ENCODE measurements at places on chromosomes 13 and 19.
A peak's percentile ranks its signal among the peaks of the same experiment; 100 is the strongest.

GRCh38 chr13:52104624-52105023, 24.2 kb downstream of the NEK5 start:
- DNase-seq: no peak

DNA sequence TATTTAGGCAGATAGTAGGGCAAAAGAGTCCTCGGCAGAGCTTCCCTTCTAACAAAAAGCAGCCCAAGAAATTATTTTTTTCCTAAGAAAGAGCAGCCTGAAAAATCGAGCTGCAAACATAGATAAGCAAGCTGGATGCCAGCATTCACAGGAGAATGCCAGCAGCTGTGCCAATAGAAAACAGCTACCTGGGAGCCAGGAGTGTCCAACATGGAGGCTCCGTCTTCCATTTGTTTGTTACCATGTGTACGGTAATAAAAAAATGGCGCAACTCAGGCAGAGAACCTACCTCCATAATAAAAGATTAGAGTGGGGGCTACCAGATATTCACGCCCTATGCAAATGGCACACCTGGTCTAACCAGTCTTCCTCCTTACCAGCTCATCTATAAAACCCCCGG, 77.6 kb upstream of the IPO5 start:
- no peak for DNase-seq

DNA sequence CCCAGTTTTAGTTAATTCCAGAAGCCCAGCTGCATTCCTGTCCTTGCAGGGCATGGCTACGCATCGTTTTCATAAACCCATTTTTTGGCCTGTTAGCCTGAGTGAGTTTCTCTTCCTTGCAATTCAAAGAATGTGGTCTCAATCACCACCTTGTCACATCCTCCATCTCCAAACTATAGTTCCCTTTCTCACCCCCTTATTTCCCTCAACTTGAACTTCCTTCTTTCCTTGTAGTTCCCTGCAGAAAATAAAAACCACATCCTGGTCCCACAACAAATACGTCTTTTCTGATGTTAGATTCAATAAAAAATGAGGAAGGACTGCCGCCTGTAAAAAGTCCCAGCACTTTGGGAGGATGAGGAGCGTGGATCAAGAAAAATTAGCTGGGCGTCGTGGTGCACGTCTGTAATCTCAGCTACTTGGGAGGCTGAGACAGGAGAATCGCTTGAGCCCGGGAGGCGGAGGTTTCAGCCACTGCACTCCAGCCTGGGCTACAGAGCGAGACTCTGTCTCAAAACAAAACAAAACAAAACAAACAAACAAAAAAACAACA, 13.2 kb downstream of the ADGRE3 start:
- DNase-seq: no peak

DNA sequence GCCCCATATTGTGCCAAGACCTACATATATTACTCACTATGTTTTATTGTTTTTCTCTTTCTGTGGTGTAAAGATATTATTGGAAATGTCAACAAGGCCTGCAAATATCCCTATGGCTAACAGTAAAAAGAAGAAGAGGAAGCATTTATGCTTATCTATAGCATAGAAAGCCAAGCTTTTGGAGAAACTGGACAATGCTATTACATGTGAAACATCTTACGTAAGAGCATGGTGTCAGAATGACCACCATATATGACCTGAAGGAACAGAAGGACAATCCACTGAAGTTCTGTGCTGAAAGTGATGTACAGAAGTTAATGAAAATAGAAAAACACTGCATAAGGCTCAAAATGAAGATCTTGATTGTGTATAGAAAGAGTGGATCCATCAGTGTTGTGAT, 145.2 kb downstream of the KCTD12 start:
- no peak for DNase-seq

- no peak for DNase-seq
Observed at GRCh38 chr19:16778796-16779411, 50.3 kb upstream of the SIN3B start.

DNA sequence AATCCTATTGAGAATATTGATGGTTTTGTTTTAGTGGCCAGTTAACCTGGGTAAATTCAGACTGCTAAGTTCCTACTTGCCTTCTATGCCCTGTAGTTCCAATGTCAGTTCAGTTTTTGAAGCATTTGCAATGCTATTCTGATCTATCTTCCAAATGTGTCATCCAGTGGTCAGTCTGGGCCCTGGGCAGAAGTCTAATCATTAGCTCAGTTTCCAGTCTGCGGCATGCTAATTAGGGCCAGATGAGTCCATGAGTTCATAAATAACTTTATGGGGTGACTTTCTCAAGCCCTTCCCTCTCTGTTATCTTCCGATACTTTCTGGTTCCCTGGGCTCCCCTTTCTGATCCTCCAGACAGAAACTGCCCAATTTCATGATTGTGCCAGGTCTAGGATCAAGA, 32.7 kb downstream of the FAM187B start:
- no peak for DNase-seq

DNA sequence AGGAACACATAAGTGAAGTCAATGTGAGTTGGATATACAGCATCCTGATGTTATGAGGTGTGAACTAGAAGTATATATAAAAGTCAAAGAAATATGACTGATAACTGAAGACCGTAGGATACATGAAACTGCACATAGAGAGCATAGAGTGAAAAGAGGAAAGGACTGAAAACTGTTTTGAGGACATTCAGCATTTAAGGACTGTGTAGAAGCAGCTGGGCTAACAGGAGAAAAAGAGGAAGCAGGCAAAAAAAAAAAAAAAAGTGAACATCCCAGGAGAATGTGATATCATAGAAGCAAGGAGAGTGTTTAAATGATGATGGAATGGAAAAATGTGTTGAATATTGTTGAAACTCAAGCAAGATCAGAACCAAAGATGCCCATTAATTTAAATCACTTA, 363.5 kb downstream of the PCDH20 start:
- no peak for DNase-seq

- no peak for DNase-seq
Observed at GRCh38 chr19:1580957-1581356, 11.7 kb downstream of the MBD3 start.

GRCh38 chr13:46382224-46382623, 4.8 kb downstream of the RUBCNL start:
- DNase-seq: no peak

DNA sequence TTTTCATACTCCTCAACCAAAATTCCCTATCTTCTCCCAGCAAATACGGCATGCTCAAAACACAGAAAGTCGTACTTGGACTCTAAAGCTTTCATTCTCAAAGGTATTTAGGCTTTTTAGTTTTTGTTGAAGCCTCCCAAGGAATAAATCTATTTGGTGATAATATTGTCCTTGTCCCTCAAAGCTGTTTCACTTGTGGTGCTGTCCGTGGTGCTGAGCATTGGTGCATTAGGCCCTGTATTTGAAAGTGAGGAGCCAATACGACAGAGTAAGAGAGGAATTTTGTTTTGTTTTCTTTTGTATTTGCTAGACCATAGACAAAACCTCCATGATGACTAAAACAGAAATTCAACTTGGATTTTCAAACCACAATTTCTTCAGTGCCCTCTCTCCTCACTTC, 3.2 kb upstream of the LGALS13 start:
- no peak for DNase-seq

- no peak for DNase-seq
Observed at GRCh38 chr19:2097203-2097885, 629 bp downstream of the IZUMO4 start.

DNA sequence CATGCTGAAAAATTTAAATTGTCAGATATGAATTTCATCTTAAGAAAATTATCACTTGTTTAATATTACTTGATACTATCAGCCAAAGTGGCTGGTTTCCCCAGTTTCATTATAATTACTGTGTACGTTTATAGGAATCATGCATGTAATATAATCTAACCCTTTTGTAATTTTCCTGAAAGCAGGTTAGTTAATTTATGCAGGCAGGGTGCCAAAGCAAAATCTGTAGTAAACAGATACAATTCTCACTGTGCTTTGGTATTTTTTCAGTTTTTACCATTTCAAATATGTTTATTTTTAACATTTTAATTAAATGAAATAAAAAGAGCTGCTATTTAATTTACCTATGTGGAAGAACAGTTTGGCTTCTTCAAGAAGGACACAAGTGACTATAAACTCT, 1227.5 kb upstream of the MIR17HG start:
- peak; percentile 8 for DNase-seq

- peak; percentile 83 for DNase-seq
Observed at GRCh38 chr13:91986761-91987483, 588.5 kb downstream of the GPC5 start.

GRCh38 chr19:33520048-33520643, 1.4 kb downstream of the PEPD start:
- DNase-seq: no peak

GRCh38 chr13:98547455-98547854, 29.5 kb downstream of the STK24 start:
- DNase-seq: no peak

GRCh38 chr13:100694722-100695508, 20.3 kb upstream of the TMTC4 start:
- no peak for DNase-seq

DNA sequence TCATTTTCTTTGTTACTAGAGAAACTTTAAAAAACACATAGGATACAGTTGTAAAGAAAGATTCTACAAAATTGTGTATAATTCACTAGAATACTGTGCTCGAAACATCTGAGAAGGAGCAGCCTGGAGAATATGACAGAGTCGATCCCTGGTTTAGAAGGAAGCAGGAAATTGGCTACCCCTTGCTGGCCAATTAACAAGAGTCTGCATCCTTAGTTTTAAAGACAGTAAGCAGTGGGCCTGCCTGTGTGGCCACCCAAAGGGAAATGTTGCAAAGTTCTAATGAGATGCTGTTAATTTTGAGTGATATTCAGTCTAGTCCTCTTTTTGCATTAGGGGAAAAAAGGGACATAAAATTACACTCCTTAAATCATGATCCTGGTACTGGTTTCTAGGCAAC, 988.6 kb downstream of the PCDH17 start:
- no peak for DNase-seq
